Activated CD8-positive, alpha-beta memory T cell treated with anti-CD3 and anti-CD28 coated beads for 4 hours (primary cell): ENCODE measurements at places on chromosomes 12 and 14.

- DNase-seq = no peak
Measured at GRCh38 chr14:104383996-104384775, 195.4 kb upstream of the C14orf180 start.

DNA sequence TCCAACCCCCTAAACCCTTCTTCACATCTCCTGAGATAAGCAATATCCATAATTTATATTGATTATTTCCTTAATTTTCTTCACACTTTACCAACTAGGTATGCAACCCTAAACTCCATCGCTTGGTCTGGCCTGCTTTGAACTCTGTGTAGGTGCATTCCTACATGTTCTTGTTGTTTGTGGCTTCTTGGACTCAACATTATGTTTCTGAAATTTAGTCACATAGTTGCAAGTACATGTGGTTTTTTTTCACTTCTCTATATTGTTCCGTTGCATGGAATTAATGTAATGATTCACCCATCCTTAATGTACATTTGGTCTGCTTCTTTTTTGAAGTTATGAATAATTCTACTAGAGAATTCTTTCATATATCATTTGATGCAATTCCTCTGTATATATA, 1.6 kb upstream of the TAS2R30 start:
- no peak for DNase-seq

DNA sequence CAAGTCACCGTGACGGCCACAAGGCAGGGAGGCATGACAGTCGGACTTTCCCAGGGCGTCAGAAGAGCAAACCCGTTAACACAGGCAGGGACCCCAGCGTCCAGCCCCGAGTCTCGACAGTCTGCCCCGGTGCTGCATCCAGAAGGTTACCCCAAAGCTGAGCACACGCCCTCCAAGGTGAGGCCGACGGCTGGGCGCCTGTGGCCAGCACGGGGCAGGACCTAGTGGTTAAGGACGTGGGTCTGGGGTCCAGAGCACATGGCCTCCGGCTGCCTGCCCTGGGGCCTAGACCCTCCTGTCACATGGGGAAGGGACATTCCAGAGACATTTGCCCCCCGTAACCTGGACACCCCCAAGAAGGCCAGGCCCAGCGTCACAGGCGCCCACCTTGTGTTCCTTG, 29.7 kb upstream of the BTBD6 start:
- DNase-seq = no peak

- peak; percentile 6 for DNase-seq
Measured at GRCh38 chr12:56836800-56837663, 73.9 kb downstream of the HSD17B6 start.

GRCh38 chr12:123286652-123287373, 15.2 kb upstream of the CDK2AP1 start:
- DNase-seq = no peak

GRCh38 chr14:49553892-49554291, 32.3 kb downstream of the RPS29 start:
- no peak for DNase-seq

GRCh38 chr14:74824997-74825396, 50.9 kb downstream of the PROX2 start:
- no peak for DNase-seq

DNA sequence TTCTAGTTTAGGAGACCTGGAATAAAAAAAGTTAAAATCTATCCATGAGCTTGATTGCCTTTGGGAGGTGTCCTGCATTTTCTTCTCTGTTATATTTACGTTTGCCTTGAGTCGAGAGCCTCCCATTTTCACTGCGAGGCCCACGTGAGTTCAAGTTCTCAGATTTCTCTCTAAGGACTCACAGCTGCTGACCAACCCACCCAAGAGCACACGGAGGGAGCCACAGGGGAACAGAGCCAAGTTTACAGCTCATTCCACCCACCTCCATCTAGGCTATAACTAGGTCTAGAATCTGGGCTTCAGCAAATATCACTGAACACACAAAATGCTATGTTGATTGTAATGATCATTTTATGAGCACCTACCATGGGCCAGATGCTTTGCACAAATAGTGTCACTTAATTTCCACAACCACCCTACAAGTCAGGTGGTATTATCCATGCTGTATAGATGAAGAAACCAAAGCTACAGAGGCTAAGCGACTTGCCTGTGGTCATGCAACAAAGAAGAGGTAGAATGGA, 16.7 kb downstream of the ALDH1L2 start:
- no peak for DNase-seq

DNA sequence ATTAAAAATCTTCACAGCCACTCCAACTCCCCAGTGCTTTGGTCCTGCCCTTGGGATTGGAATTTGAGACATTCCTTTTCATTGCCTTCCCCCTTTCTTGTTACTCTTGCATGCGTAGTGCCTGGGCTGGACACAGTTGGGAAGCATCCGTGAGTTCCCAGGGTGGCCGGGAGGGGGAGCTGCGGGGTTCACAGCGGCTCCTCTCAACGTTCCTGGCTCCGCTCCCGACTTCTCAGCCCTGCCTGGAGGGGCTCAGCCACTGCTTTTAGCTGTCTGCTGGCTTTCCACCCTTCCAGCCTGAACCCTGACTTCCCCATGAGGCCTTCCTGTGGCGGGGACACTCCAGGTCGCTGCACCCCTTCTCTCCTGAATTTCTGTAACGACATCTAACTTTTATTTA, 3.2 kb downstream of the TEX52 start:
- no peak for DNase-seq

- no peak for DNase-seq
Measured at GRCh38 chr12:8018666-8019581, 13.6 kb upstream of the FOXJ2 start.

GRCh38 chr12:116332705-116333380, 55.4 kb upstream of the MED13L start:
- DNase-seq = no peak
